Stimulated activated CD4-positive, alpha-beta T cell treated with anti-CD3 and anti-CD28 coated beads, Interleukin-1b, Interleukin-23, amount 100 ng/mL, for 1 hour (primary cell): ENCODE measurements at places on chromosomes 12 and 14.

GRCh38 chr12:9794484-9795093 is 32.7 kb upstream of the KLRF1 start:
- DNase-seq: no peak

GRCh38 chr14:104442107-104442551 is 137.4 kb upstream of the C14orf180 start:
- DNase-seq: no peak

- DNase-seq: no peak
Observed at GRCh38 chr12:76562130-76562529, 2.6 kb upstream of the OSBPL8 start.

- no peak for DNase-seq
Observed at GRCh38 chr14:34093883-34094282, 143.0 kb upstream of the EGLN3 start.

GRCh38 chr12:15701631-15702156 is 87.5 kb downstream of the EPS8 start:
- no peak for DNase-seq

- DNase-seq: no peak
Observed at GRCh38 chr12:76901628-76902380, 23.0 kb upstream of the CSRP2 start.

DNA sequence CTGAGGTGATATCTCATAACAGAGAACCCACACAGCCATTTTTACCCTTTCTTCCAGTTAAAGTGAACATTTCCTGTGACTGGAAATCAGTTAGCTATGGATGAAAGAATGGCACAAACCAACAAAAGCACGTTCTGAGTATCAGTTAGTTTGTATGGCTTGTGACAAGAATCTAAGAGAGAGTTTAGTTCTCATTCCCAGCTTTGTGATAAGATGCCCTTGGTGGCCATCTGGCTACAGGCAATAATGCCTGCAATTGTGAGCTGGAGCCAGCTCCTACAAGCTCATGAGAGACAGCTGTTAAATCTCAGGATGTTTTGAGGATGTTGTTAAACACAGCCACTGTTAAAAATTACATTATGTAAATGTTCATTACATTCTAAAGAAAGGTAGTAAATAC is 122.0 kb upstream of the FRMD6 start:
- no peak for DNase-seq

DNA sequence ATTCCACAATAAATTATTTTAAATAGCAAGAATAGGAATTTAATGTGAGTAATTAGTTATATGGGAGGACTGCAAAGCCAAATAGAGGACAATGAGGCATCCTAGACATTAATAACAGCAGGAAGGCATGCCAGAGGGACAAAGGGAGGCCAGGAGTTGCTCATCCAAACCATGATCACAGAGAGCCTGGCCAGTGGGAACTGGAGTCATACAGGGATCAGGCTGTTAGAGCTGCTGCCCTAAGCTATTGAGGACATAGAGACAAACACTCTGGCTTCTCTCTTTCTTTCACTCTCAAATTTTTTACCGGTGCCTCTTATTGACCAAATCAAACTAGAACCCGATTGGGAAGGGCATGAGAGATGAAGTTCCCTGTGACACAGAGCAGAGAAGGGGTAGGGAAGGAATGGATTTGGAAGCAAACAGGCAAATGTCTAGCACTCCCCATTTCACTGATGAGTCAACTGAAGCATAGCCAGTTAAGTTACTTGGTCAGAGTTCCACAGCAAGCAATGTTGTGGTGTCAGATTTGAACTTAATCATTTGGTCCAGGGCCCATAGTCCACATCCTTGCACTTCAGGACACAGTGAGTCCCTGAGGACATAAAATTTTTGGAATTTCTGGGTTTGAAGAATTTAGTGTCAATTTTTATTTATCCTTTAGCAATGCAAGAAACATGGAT is 17.9 kb upstream of the CFAP54 start:
- no peak for DNase-seq

DNA sequence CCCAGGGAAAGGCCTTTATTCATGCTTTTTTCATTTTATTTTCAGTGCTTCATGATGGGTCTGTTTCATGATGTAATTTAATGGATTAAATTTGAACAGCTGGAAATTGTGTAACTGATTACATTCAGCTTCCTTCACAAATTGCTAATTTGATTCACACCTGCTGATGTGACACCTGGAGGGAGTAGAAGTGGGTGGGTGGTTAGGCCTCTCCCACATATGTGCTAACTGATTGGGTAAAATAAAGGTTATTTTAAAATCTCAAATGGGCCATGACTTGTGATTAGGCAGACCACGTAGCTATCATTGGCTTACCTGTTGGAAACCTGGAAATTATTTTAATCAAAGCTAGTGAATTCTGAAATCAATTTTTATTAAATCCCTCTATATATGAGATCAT is 142.1 kb downstream of the GXYLT1 start:
- DNase-seq: no peak

GRCh38 chr14:89750281-89750755 is 204.2 kb downstream of the EFCAB11 start:
- no peak for DNase-seq

DNA sequence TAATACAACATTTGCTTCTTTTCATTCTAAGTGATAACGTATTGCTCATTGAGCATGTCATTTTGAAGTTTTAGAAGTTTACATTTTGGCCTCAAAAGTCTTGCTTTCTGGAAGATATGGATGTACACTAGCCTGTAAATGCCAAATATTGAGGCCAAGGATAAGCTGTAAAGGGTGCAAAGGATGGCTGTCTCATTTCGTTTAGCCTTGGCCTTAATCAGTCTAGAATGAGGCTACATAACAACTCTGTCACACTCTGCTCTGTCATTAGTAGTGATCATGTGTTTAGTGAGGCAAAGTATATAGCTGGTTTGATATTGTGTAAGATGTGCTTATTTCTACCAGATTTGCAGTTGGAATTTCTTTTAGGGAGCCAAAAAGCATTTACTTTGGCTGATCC is 344.5 kb downstream of the TMTC2 start:
- no peak for DNase-seq

DNA sequence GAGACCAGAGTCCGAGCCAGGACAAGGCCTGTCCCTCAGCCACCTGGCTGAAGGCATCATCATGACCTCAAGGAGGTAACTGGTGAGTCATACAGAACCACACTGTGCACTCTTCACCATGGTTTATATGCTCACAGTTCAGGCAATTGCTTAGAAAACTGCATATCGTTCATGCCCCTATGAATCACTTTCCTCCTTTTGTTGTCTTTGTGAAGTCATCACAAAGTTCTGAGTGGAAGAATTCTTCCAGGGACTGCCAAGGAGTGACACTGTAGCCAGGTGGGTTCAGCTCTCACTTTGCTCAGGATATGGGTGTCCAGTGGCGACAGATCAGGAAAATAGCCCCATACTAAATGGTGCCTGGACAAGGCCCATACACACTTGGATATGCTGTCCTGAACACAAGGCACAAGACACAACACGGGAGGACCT is 92.5 kb downstream of the DPF3 start:
- DNase-seq: no peak

DNA sequence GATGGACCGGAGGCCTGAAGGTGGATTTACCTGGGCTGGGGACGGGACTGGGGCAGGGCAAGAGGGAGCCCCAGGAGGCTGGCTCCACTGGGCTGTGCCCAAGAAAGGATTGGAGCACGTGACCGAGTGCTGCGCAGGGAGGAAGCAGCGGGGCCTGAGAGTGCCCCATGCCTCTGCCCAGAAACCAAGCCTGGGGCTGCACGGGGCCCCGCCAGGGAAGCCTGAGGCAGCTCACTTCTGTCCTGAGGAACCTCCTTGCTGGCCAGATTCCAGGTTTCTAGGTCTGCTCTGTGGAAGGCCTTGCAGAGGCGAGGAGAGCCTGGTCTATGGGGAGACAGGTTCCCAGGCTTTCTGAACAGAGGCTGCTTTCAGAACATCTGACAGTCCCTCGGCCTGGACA is 10.4 kb downstream of the NGB start:
- DNase-seq: no peak

GRCh38 chr12:96354844-96355534 is 45.2 kb downstream of the CDK17 start:
- DNase-seq: no peak

GRCh38 chr12:124713436-124714082 is 146.1 kb upstream of the NCOR2 start:
- peak; percentile 24 for DNase-seq

DNA sequence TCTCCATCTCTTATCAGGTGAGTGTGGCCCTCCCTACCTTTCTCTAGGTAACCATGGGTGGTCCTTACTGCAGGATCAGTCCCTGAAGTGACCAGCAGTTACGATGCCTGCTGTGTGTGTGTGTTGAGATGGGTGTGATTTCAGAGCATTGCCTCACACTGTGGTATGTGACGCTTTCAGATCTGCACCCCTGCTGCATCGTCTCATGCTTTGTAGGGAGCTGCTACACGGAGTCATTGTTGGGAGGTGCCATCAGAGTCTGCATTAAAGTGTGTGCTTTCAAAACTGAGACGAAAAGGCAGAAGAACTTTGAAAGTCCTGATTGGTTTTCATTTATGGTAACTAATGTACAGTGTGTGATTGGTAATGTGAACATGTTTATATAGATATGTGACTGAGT is 150.5 kb downstream of the PELI2 start:
- no peak for DNase-seq

DNA sequence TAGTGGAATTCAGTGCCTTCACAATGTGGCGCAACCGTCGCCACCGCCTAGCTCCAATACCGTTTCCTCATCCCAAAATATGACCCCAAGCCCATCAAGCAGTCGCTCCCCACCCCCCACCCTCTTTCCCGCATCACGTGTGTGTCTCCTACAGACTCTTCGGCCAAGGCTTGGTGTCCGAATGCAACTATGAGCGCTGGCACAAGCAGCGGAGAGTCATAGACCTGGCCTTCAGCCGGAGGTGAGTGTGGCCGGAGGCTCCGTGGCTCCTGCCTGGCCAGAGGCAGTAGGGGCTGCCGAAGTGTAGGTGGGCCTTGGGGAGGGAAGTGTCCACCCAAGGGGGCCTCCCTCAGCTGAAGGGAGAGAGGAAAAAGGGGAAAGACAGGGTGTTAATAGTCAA is 15.8 kb downstream of the CYP46A1 start:
- no peak for DNase-seq

DNA sequence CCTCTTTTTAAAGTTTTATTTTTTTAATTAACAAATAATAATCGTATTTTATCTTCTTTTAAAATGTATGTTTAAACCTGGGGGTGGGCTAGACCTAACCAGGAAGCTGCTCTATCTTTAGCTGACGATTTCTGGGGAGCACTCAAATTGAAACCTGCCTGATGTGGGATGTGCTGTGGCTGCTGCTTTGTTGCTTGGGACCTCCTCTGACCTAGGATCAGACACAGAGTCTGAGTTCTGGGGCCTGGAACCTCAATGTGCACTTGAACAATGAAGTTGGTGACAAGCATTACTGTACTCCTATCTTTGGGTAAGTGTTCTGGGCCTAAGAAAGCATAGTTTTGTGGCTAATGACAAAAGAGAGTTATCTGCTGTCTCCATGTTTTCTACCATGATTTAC is 386.7 kb downstream of the DAD1 start:
- no peak for DNase-seq

GRCh38 chr12:89840162-89840922 is 131.7 kb upstream of the ATP2B1 start:
- no peak for DNase-seq

DNA sequence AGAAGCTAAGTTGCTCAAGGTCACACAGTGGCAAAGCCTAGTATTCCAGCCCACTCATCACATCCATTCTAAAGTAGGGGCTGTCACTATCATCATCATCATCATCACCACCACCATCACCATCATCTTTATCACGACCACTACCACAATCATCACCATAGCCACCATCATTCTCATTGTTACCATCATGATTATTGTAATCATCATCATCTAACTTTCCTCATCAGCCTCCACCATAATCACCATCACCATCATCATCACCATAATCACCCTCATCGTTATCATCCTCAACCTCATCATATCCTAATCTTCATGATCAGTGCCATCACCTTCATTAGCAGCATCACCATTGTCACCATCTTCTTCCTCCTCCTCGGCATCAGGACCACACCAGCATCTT is 48.7 kb downstream of the NOS1 start:
- DNase-seq: no peak

GRCh38 chr12:93181409-93181965 is 196.2 kb upstream of the NUDT4 start:
- DNase-seq: no peak

GRCh38 chr14:102878970-102879460 is 43.4 kb upstream of the AMN start:
- no peak for DNase-seq
